Ureter (tissue), 1 donor: ENCODE measurements at places on chromosomes 5 and 9. TPM values are rescaled to one million over a fixed set of nuclear protein-coding genes. Genes with fewer than 3 reads are reported as not detected.

The CAMLG gene
- 19.8 TPM for total RNA-seq

The GRXCR2 gene
- total RNA-seq, result not detected

The LCN9 gene
- total RNA-seq, result not detected

The SOX30 gene
- 0.52 TPM for total RNA-seq

The ALDH7A1 gene
- 78.5 TPM for total RNA-seq

The EGR1 gene
- 41.6 TPM for total RNA-seq

The SEMA4D gene
- total RNA-seq, result 54.3 TPM

The MAMDC2 gene
- 46.3 TPM for total RNA-seq

The CDH6 gene
- 3.4 TPM for total RNA-seq

The NFIL3 gene
- total RNA-seq, result 39.6 TPM

The C5 gene
- 8.1 TPM for total RNA-seq

The CXCL14 gene
- total RNA-seq, result 2.3 TPM

The MCC gene
- total RNA-seq, result 88.8 TPM

The RIC1 gene
- total RNA-seq, result 28.5 TPM

The BRINP1 gene
- total RNA-seq, result 1.8 TPM

The BTNL8 gene
- total RNA-seq, result not detected

The GARIN3 gene
- not detected for total RNA-seq

The CDKN2B-AS1 gene
- 1.5 TPM for total RNA-seq

The C6 gene
- total RNA-seq, result 2.5 TPM

The IFNA2 gene
- total RNA-seq, result not detected

The ADAMTSL1 gene
- 11.5 TPM for total RNA-seq

The DND1 gene
- 2.7 TPM for total RNA-seq

The SHC3 gene
- total RNA-seq, result 4.7 TPM

The SPINK4 gene
- total RNA-seq, result not detected

The SPINK13 gene
- total RNA-seq, result not detected

The FAM13B gene
- 76.5 TPM for total RNA-seq

The GPR151 gene
- total RNA-seq, result not detected

The TAF11L10 gene
- not detected for total RNA-seq

The PCDHGA10 gene
- 7.4 TPM for total RNA-seq

The ZNF879 gene
- 4.1 TPM for total RNA-seq

The IFNA21 gene
- total RNA-seq, result not detected

The SLC34A1 gene
- total RNA-seq, result not detected

The C5orf58 gene
- not detected for total RNA-seq

The APBB3 gene
- total RNA-seq, result 31.9 TPM

The NEURL1B gene
- total RNA-seq, result 35.0 TPM

The LOX gene
- 6.5 TPM for total RNA-seq

The PCDHA13 gene
- 0.42 TPM for total RNA-seq

The LRRC19 gene
- total RNA-seq, result not detected

The MEGF10 gene
- total RNA-seq, result 1.1 TPM

The LHX6 gene
- total RNA-seq, result 5.7 TPM

The SPATA31C1 gene
- total RNA-seq, result not detected

The SLCO4C1 gene
- 1.2 TPM for total RNA-seq

The FOXD4 gene
- not detected for total RNA-seq

The FOXD4L3 gene
- not detected for total RNA-seq

The PDCD1LG2 gene
- 1.7 TPM for total RNA-seq

The SPAG8 gene
- 6.4 TPM for total RNA-seq

The CTSV gene
- not detected for total RNA-seq

The SIT1 gene
- total RNA-seq, result 0.52 TPM

The RGMB gene
- total RNA-seq, result 20.0 TPM

The DPP7 gene
- total RNA-seq, result 157 TPM

The SLC1A1 gene
- total RNA-seq, result 5.0 TPM

The PTGES2 gene
- 87.8 TPM for total RNA-seq

The SPATA24 gene
- 7.8 TPM for total RNA-seq

The DNM1 gene
- total RNA-seq, result 31.4 TPM

The LCN15 gene
- not detected for total RNA-seq

The CRHBP gene
- 2.0 TPM for total RNA-seq
